ENCODE measurements at places on chromosomes 13 and 19.
A peak's percentile ranks its signal among the peaks of the same experiment; 100 is the strongest.

GRCh38 chr19:13726323-13726722 is 38.0 kb upstream of the MRI1 start:
- no peak overlapping the region for H3K4me3 ChIP-seq
- DNase-seq: no peak

- peak overlapping the region; percentile 16 for H3K4me3 ChIP-seq
- H3K36me3 ChIP-seq: peaks cover 1% of the 10 kb centered on the region
- no peak for DNase-seq
Observed at GRCh38 chr19:50818859-50819472, 4.6 kb downstream of the KLK1 start.

GRCh38 chr19:35316560-35316959 is 12.4 kb upstream of the CD22 start:
- H3K27ac ChIP-seq: no peak overlapping the region
- no peak for DNase-seq
- no peaks in the 10 kb centered on the region for H3K27me3 ChIP-seq
- peaks cover 13% of the 10 kb centered on the region for H3K4me1 ChIP-seq
- H3K36me3 ChIP-seq: no peaks in the 10 kb centered on the region
- no peak overlapping the region for H3K4me3 ChIP-seq

DNA sequence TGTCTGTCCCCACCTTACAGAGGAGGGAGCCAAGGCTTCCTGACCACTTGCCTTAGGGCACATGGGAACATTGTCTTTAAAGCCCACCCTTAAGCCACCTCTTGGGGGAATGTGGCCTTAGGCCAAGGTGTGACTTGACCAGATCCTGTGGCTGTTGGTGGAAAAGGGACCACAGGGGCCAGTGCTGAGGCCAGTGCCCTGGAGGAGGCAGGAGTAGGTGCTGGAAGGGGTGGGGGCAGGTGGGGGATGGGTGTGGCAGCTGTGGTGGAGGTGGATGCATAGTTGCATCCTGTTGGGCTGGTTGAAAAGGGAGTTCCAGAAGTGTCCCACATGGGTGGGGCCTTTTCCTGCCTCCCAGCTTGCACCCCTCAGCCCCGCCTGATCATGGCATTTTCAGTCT is 44.8 kb downstream of the DNM2 start:
- no peak overlapping the region for H3K4me3 ChIP-seq
- no peak overlapping the region for H3K27ac ChIP-seq
- DNase-seq: no peak
- H3K36me3 ChIP-seq: peaks cover 6% of the 10 kb centered on the region
- H3K27me3 ChIP-seq: no peaks in the 10 kb centered on the region
- H3K4me1 ChIP-seq: peaks cover 56% of the 10 kb centered on the region

DNA sequence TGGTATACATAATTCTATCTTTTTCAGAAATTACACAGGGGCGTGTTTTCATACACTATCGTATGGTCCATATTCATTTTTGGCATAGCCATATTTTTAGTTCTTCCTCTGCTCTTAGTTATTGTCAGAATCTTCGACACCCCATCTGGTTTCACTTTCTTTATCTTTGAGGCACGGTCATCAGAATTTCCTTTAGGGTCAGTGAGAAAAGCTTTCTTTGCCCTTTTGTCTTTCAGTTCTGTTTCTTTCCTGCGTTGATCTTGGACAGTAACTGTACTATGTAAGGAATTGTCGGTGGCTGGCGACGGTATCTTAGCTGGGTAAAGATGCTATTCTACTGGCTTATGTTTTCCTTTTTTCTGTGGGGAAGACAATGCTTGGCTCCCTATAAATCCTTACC is 10.6 kb upstream of the KIR2DL4 start:
- DNase-seq: no peak
- no peaks in the 10 kb centered on the region for H3K36me3 ChIP-seq
- H3K4me3 ChIP-seq: no peak overlapping the region
- H3K4me1 ChIP-seq: no peaks in the 10 kb centered on the region
- no peaks in the 10 kb centered on the region for H3K27me3 ChIP-seq

DNA sequence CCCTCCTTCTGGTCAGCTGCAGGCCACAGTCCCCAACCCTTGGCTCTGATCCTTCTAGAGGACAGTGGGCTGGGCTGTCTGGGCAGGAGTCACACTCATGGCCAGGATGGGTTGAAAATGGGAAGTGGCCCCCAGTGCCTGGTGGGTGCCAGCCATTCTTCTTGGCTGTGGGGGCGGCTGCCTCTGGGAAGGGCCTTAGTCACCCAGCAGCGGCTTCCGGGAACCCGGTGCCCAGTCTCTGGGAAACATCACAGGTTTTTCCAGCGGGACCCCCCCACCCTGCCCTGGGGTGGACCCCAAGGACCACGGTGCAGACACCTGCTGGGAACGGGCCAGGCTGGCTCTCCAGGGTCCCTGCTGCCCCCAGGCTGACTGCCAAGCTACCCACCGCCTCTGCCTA is 27.3 kb upstream of the SLC7A10 start:
- no peak overlapping the region for H3K27ac ChIP-seq
- no peak for DNase-seq
- H3K4me3 ChIP-seq: no peak overlapping the region
- H3K27me3 ChIP-seq: peaks cover 7% of the 10 kb centered on the region
- no peaks in the 10 kb centered on the region for H3K4me1 ChIP-seq
- peaks cover under 1% of the 10 kb centered on the region for H3K36me3 ChIP-seq

GRCh38 chr19:18292462-18292809 is 11.0 kb upstream of the JUND start:
- DNase-seq: no peak
- peak overlapping the region; percentile 81 for H3K4me3 ChIP-seq
- no peaks in the 10 kb centered on the region for H3K36me3 ChIP-seq
- peak overlapping the region; percentile 98 for H3K27ac ChIP-seq

GRCh38 chr19:49932041-49932451 is 2.7 kb upstream of the NUP62 start:
- no peak overlapping the region for H3K4me3 ChIP-seq
- H3K27me3 ChIP-seq: no peaks in the 10 kb centered on the region
- H3K27ac ChIP-seq: no peak overlapping the region
- peaks cover 32% of the 10 kb centered on the region for H3K4me1 ChIP-seq
- DNase-seq: peak; percentile 1

GRCh38 chr19:54390942-54391577 is 24.2 kb upstream of the TTYH1 start:
- DNase-seq: no peak
- H3K4me1 ChIP-seq: no peaks in the 10 kb centered on the region
- H3K4me3 ChIP-seq: no peak overlapping the region
- no peaks in the 10 kb centered on the region for H3K36me3 ChIP-seq
- H3K27ac ChIP-seq: no peak overlapping the region

DNA sequence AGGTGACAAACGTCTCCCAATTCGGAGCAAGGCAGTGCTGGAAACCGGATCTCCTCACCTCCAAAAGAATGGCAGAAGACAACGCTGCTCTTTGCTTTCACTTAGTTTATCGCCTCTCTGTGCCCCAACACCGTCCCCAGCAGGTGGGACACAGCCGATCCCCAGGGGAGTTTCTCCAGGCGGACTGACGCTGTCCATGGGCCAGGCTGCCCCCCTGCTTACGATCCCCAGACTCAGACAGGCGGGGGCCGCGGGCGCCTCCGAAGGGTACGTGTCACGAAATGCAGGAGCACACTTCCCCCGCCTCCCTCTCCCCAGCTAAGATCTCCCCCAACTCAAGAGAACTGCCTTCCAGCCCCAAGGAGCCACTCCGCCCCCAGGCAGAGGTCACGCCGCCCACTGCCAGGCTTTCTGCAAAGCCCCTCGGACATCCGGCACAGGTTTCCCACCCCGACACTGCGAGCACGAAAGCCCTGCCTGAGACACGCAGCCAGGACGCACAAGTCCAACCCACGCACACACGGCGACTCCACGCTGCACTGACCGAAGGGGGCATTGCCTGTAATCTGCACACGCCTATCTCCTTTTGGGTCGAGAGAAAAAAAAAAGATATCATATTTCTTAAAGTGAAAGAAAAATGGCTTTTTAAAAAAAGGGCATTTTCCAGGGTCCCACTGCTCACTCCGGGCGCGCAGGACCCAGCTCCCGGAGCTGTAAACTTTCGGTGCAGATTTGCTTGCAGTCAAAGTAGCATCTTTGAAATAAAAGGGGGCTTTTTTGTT is 2.0 kb downstream of the SPRY2 start:
- peaks cover 33% of the 10 kb centered on the region for H3K4me1 ChIP-seq
- no peaks in the 10 kb centered on the region for H3K36me3 ChIP-seq
- DNase-seq: no peak
- no peak overlapping the region for H3K4me3 ChIP-seq

DNA sequence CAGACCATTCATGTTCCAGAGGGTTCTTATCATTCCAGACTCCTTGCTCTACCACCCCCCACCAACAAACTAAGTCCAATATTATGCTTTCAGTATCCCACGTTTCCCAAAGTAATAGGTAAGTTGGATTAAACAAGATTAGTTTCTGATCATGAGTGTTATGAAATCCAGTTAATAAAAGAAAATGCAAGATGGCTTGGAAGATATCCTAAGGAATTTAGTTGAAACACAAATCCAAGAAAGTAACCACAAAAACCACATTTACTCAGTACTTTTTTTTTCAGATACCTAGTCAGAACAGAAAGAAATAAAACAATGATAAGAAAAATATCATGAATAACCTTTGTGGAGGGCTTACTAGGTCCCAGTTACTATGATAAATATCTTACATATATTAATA is 119.4 kb upstream of the MIR17HG start:
- no peak overlapping the region for H3K4me3 ChIP-seq
- DNase-seq: no peak
- H3K27me3 ChIP-seq: no peaks in the 10 kb centered on the region
- no peaks in the 10 kb centered on the region for H3K4me1 ChIP-seq

GRCh38 chr19:49809160-49809940 is 3.7 kb downstream of the FUZ start:
- H3K27ac ChIP-seq: peak overlapping the region; percentile 83
- peaks cover 7% of the 10 kb centered on the region for H3K36me3 ChIP-seq
- no peaks in the 10 kb centered on the region for H3K27me3 ChIP-seq
- no peak for DNase-seq

GRCh38 chr13:34349091-34349722 is 531.3 kb downstream of the RFC3 start:
- H3K36me3 ChIP-seq: peaks cover 3% of the 10 kb centered on the region
- no peak overlapping the region for H3K4me3 ChIP-seq
- H3K4me1 ChIP-seq: peaks cover 33% of the 10 kb centered on the region
- no peak for DNase-seq

- DNase-seq: no peak
- no peak overlapping the region for H3K27ac ChIP-seq
- H3K27me3 ChIP-seq: no peaks in the 10 kb centered on the region
Observed at GRCh38 chr13:46374710-46375109, 12.3 kb downstream of the RUBCNL start.

DNA sequence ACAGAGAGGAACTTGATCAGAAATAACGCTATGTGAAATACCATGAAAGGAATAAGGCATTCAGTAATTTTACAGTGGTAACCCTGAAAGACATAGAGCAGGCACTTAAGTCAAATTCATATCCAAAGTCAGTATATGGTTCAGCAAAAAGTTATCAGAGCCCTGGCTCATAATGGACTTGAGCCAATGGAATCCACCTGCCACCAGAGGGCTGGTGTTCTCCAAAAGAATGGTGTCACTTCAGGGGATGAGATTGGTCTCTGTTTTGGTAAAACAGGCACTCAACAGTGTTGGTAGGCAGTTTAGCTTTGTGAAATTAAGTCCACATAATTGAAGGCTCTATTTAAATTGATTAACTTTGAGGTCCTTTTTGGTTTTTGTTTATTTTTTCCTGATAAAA is 93.9 kb downstream of the LIG4 start:
- no peaks in the 10 kb centered on the region for H3K4me1 ChIP-seq
- no peak overlapping the region for H3K27ac ChIP-seq
- H3K4me3 ChIP-seq: no peak overlapping the region
- no peak for DNase-seq
- no peaks in the 10 kb centered on the region for H3K36me3 ChIP-seq

GRCh38 chr19:16628984-16629691 is 1.1 kb upstream of the MED26 start:
- H3K27me3 ChIP-seq: no peaks in the 10 kb centered on the region
- H3K4me1 ChIP-seq: peaks cover 32% of the 10 kb centered on the region
- peak overlapping the region; percentile 96 for H3K4me3 ChIP-seq

- no peaks in the 10 kb centered on the region for H3K27me3 ChIP-seq
- DNase-seq: no peak
- no peaks in the 10 kb centered on the region for H3K36me3 ChIP-seq
- peak overlapping the region; percentile 85 for H3K27ac ChIP-seq
- peaks cover 77% of the 10 kb centered on the region for H3K4me1 ChIP-seq
Observed at GRCh38 chr13:25686831-25687470, 315.2 kb downstream of the ATP8A2 start.

- DNase-seq: no peak
- H3K4me1 ChIP-seq: peaks cover 51% of the 10 kb centered on the region
- peaks cover 8% of the 10 kb centered on the region for H3K36me3 ChIP-seq
Observed at GRCh38 chr13:100129605-100130004, 40.7 kb downstream of the PCCA start.

DNA sequence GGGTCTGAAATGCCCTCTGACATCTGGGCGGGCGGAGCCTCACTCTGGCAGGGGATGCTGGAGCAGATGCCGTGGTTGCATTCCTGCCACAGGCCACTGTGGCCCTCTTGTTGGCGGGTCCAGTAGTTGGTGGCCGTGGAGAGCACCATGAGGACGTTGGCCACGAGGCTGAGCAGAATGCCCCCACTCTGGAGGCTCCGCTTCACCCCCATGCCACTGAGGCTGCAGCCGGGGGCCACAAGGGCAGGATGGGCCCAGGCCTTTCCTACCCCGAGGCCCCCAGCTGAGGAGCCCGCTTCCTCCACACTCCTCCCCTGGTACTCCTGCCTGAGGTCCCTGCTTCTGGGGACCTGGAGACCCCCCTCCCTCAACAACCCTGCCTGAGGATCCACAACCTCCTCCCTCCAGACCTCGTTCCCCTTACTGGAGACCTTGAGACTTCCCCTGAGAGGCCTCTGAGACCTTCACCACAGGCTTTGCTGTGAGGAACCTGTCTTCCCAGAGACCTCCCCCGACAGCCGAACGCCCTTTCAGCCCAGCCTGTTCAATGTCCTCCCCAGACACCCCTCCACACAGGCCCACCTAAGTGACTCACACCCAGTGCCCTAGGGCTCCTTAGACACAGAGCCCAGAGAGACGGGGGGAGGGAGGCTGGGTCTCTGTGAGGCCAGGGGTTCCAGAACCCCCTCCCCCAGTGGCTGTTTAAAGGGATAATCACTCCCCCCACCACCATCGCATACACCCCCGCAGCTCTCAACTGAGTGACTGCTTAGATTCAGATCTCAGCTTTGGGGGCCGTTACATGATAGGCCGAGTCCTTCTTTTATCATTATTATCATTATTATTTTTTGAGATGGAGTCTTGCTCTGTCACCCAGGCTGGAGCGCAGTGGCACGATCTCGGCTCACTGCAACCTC is at the start of gene CLDND2:
Gene CLDND2, minus strand, starts transcription at position 638 of the 917 bp plus-strand sequence. Its CDS starts 426 bp downstream, at position 212.
- H3K27me3 ChIP-seq: no peaks in the 10 kb centered on the region
- peak within 1 kb of the TSS; percentile 98 for H3K4me3 ChIP-seq
- no peaks in the 10 kb centered on the region for H3K36me3 ChIP-seq
- H3K27ac ChIP-seq: peak within 1 kb of the TSS; percentile 99

DNA sequence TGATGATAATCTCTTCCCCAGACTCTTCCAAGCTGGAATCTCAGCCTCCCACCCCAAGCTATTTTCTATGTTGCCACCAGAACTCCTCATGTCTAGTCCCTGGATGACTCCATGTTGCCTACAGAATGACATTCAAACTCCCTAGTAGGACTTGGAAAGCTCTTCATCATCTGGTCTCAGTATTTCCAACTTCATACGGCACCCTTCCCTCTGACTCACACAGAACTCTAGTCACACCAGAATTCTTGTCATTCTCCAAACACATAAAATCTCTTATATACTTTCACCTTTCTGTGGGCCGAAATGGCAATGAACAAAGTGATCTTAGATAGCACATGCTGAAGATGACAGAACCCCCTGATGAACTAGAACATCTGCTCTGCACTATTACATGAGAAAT is 86.2 kb downstream of the CAB39L start:
- no peak for DNase-seq
- no peak overlapping the region for H3K4me3 ChIP-seq
- H3K27ac ChIP-seq: peak overlapping the region; percentile 81
- peaks cover 5% of the 10 kb centered on the region for H3K36me3 ChIP-seq
- no peaks in the 10 kb centered on the region for H3K27me3 ChIP-seq
- peaks cover 34% of the 10 kb centered on the region for H3K4me1 ChIP-seq

Data from chondrocyte (in vitro differentiated cells).